Nephron progenitor cell (in vitro differentiated cells): ENCODE measurements at places on chromosomes 1 and 21.
A peak's percentile ranks its signal among the peaks of the same experiment; 100 is the strongest.

DNA sequence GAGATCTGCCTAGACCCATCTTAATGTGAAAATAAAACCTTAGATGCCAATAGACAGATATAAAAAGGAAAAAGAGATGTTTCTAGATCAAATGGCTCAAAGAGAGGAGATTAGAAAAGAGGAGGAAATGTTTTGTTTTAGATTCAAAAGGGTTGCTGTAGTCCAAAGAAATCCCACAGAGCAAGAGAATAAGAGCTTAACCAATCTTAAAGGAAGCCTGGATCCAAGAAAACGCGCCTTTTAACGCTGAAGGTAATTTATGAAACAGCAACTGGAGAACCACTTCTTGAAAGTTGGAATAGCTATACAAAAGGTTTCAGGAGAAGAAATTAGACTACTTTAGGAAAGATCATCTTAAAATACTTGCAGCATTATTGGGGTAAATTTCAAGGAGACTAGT lies 298.8 kb downstream of the BRINP2 start:
- DNase-seq: no peak

GRCh38 chr1:201016211-201016651 lies 7.3 kb downstream of the KIF21B start:
- no peak for DNase-seq

- DNase-seq: no peak
Measured at GRCh38 chr1:230287674-230288315, 138.3 kb downstream of the PGBD5 start.

- no peak for DNase-seq
Measured at GRCh38 chr1:10588640-10589039, 113.9 kb downstream of the PEX14 start.

GRCh38 chr1:66968574-66968973 lies 43.8 kb downstream of the MIER1 start:
- DNase-seq: no peak

DNA sequence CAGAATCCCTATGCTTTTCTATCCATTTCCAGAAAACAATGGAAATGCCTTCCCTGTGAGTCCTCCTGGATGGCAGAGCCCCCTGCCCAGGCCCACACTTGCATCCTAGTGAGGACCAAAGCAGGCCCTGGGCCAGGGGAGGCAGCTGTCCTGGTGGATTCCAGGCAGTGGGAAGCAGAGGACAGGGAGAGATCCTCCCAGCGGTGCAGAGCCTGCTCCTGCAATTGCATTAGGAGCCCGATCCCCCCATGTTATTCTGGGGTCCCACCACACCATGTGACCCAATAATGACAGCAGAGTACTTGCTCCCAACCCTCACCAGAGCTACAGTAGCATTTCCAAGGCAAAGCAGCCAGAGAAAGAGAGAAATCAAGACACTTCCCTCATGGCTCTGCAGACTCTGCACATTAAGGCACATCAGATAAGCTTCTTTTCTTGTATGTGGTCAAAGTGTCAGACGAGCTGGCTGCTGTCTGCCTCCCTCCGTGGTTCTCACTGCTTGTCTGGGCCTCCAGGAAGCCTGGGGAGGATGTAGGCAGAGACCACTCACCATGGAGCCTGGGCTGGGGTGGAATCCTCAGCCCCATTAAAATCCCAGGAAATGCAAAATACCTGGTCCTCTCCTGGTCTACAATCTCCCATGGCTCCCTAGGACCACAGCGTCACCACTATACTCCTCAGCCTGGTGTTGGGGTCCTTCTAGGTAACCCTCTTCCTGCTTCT lies 54.9 kb upstream of the RUNX3 start:
- DNase-seq: no peak

GRCh38 chr1:109298666-109299557 lies 7.9 kb downstream of the MYBPHL start:
- no peak for DNase-seq

- no peak for DNase-seq
Measured at GRCh38 chr1:39170731-39171667, 33.5 kb upstream of the MACF1 start.

DNA sequence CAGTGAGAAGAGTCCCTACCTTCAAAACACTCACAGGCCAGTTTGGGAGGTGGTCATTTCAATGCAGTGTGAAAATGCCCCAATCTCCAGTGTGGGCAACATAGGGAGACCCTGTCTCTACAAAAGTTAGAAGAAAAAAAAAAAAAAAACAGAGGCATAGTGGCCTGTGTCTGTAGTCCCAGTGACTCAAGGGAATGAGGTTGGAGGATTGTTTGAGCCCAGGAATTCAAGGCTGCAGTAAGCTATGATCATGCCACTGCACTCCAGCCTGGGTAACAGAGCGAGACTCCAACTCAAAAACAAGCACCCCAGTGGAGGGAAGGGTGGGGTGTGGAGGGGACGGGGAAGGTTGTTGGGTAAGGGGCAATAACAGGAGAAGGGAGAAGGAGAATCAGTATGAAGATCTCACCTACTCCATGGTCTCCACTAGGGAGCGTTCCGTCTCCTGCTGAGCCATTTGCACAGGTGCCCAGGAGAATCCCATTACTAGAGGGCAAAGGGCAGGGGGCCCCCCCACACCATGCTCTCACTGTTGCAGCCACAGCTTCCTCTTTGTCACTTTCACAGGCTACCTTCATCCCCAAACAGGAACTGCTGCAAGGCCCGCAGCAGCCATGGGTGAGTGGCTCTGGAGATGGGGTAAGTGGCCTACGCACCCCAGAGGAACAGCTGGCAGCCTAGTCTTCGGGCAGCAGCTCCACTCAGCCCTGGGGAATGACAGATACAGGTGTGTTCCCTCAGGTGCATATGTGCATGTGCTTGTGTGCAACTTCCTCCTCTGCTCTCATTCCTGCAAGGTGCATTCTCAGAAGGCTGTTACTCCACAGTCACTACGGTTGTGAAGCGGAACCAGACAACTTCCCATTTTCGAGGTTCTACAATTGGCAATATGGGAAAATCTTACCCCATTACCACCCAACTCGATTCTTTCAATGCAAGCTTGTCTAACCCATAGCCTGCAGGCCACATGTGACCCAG lies 87.9 kb upstream of the LYST start:
- peak; percentile 13 for DNase-seq

GRCh38 chr1:59675936-59676335 lies 138.8 kb upstream of the HOOK1 start:
- DNase-seq: no peak

GRCh38 chr1:219463636-219464035 lies 149.3 kb downstream of the ZC3H11B start:
- no peak for DNase-seq

- no peak for DNase-seq
Measured at GRCh38 chr21:43854773-43855633, 10.0 kb upstream of the AGPAT3 start.

DNA sequence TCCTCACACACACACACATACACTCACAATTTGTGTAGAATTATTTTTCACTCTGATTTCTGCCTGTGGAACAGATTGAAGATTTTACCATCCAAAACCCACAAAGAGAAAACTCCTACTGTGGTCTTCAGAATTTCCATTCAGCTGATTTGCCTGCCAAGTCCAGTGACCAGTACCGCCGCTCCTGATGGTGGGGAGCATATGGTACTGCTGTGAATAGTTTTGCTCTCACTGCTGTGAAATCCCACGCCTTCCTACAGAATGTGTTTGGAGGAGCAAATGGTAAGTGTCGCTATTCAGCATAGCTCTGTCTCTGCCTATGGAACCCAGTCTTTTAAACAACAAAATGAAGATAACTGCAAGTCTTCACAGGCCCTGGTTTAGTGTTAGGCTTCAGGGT lies 629.5 kb downstream of the LMO4 start:
- DNase-seq: no peak

GRCh38 chr1:43282220-43283195 lies 2.9 kb downstream of the C1orf210 start:
- no peak for DNase-seq

DNA sequence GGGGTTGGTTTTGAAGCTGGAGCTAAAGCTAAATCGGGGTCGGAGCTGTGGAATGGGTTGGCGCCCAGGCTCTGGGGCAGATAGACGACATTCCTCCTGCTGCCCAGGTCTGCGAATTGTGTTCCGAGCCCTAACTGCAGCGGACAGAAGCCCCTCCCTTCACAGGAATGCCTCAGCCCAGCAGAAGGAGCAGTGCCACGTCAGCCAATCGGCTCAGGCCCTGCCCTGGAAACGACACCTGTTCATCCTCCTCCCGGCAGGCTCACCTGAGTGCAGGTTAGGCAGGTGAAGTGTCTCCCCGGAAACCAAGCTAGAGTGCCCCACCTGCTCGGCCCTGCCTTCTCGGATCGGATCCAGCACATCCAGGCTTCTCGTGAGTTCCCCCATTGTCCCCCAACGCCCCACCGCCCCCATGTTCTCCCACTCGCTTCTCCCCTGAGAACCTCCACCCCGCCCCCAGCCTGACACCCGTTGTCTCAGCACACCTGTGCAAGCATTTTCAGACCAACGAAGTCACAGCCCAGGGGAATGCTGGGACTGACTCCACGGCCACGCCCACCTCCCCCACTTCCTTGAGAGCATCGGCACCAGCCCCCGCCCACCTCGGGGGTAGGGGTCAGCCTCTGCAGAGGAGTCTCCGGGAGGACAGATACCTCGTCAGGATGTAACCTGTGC lies 775 bp downstream of the TMEM125 start:
- DNase-seq: peak; percentile 47

DNA sequence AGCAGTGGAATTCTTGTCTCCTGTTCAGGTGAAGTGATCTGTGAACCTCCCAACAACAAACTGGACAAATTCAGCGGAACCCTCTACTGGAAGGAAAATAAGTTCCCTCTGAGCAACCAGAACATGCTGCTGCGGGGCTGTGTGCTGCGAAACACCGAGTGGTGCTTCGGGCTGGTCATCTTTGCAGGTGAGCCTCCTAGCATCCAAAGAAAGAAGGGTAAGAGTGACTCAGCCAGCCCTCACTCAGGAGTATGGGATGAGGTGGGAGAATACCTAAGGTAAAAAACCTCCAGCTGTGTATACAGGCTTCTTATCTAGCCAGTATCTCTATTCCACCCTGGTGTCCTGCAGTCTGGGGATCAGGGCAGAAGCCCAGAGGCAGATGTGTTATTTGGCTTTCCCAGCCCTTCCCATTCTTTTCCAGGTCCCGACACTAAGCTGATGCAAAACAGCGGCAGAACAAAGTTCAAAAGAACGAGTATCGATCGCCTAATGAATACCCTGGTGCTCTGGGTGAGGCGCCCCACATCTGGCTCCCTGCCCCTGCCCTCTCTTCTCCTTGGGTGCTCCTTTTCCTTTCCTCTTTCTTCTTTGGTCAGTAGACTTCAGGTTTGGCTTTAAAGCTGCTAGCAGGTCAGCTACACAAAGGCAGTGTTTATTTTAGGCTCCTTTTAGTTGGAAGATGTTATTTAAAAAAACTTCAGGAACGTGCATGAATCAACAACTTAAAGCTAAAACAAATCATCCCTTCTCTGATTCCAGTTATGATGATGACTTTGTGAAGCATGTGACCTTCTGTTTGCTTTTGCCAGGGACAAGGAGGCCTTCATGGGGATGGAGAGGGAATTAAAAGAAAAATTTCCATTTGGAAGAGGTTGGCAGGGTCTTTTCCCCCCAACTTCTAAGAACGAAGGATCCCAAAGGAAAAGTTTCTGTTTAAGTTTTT lies 9.0 kb downstream of the ATP8B2 start:
- no peak for DNase-seq

- DNase-seq: no peak
Measured at GRCh38 chr1:177950506-177950905, 19.4 kb downstream of the SEC16B start.

DNA sequence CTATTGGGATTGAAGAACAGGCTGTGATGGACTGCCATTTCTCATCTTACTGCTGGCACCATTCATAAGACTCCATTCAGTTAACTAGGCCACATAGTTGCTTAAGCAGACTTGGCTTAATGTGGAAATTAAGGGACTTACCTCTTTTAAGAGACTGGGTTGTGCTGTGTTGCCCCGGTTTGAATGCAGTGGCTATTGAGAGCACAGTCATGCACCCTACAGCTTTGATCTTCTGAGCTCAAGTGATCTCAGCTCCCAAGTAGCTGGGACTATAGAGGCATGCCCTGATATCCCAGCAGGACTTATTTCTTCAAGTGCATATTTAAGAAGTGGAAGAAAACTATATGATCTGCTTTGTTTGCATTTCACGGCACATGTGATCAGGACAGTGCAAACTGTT lies 181.1 kb downstream of the RASAL2 start:
- DNase-seq: no peak
